ENCODE measurements at places on chromosomes 5 and 9.

DNA sequence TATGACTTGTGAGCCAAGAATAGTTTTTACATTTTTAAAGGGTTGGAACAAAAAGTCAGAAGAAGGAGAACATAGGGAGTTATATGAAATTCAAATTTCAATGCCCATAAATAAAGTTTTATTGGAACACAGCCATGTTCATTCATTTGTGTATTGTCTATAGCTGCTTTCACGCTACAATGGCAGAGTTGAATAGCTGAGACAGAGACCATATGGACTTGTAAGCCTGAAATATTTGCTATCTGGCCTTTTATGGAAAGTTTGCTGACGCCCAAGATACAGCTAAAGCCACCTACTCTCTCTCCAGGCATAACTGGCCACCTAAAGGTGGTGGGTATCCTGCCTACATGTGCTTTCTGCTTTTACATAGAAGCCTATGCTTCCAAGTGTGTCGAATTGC is 10.9 kb downstream of the DAB2IP start:
- no peak for DNase-seq

GRCh38 chr5:143142596-143143435 is 260.7 kb downstream of the NR3C1 start:
- no peak for DNase-seq

GRCh38 chr9:122159925-122160246 is 178 bp downstream of the MORN5 start:
- DNase-seq = no peak

DNA sequence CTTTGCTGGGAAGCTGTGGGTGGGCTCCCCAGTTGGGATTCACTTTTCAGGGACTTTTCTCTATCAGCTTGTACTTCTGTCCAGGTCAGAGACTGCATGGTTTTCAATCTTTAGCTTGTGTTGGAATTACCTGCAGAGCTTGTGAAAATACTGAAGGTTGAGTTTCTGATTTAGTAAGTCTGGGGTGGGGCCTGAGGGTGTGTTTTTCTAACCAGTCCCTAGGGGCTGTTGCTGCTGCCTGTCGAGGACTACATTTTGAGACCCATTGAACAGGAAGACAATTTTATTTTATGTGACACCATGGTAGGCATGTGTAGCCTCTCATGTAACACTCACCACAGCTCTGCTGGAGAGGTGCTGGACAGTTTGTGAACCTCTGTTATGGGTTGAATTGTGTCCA is 14.7 kb upstream of the MLANA start:
- DNase-seq = no peak

DNA sequence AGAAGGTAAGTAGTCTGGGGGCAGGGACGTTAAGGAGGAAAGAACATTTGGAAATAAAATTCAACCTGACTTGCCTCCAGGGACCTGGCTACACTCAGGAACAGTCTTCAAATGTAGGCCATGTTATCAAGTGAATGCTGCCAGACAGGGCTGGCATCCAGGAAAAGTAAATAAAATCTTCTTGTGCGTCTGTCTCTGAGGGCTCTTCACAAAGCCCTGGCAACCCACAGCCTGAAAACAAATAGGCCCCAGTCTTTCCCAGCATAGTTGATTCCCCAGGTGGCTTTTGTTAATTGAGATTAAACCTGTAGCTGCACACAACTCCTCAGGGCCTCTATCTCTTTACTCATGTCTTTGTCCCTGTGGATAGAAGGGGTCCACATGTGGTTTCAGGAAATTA is 55.4 kb downstream of the STK32A start:
- no peak for DNase-seq

DNA sequence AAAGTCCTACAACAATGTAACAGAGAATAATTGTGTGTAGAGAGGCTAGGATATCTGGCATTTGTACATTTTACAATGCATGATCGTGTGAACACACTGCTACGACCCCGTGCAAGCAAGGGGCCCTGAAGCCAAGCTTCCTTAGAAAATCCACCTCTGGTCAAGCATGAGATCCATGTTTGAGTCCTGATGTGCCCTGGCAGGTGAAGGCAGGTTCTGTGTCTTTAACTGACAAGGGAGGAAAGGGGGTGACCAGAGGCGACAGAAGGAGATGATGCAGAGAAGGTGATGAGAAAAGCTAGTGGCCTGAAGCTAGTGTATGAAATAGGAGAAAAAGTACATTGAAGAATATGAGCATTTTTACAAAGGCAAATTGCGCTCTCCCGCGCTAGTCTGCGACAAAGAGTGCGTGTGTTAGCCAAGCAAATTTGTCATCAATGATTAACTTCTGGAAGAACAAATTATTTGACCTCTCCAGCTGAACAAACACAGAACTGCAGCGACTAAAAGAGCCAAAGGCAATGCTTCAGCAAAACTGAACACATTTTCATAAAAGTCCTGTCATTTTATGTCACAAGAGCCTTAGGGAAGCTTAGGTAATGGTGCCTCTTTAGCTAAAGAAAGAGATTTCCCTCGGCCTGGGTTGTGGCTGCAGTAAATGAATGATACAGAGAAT is 101.7 kb upstream of the DAPK1 start:
- no peak for DNase-seq

DNA sequence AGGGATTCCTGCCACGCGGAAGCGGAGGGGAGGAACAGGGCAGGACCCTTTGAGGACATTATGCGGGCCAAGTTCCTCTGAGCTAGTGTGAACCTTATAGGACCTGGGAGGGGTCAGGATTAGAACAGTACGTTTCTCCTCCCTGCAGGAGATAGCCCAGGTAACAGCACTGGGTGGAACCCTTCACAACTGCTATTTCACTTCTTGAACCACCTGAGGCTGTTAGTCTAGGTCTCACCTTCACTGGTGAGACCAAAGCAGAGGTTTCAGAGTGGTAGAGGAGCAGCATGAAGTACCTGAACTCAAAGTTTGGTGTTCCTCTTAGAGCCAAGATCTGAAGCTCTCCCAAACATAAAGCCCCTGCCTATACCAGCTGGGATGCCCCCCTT is 832 bp downstream of the EIF4EBP3 start:
- DNase-seq = no peak

DNA sequence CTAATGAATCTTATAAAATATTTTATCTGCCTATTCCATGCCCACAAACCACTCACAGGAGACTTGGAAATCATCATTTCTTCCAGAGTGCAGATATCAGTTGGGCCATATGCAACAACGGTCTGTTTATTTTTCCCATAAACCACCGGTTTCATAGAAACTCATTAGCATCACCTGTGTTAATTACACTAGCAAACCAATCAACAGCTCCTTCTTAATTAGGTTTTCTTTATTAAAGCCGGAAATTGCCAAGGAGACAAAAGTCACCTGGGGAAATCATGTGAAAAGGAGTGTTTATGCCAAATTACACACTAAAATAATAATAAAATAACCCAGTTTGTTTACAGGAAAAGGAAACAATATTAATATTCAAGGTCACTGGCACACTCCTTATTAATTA is 129.6 kb downstream of the EBF1 start:
- no peak for DNase-seq
